ENCODE measurements at places on chromosomes 3 and 15.

- no peak for DNase-seq
These were observed 341.1 kb upstream of the NR2F2 start for GRCh38 chr15:95989392-95989791.

- DNase-seq = no peak
These were observed 66.3 kb upstream of the SLCO3A1 start for GRCh38 chr15:91787198-91787597.

GRCh38 chr3:5198986-5199731 lies 11.7 kb downstream of the EDEM1 start:
- DNase-seq = no peak

DNA sequence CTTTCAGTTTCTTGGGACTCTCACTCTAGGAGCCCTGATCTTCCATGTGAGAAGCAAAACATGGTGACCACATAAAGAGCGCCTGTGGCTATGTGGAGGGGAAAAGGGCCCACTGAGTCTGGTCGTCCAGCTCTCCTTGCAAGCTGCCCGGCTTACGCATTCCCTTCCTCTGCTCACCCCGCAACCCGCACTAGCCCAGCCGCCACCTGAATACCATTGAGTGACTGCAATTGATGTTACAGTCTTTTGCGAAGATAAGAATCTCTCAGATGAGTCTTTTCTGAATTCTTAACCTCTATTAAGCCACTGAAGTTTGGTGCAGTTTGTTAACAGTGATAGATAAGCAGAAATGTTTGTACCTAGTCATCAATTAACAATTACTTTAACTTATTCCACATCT lies 589.0 kb upstream of the DPPA4 start:
- DNase-seq = no peak

DNA sequence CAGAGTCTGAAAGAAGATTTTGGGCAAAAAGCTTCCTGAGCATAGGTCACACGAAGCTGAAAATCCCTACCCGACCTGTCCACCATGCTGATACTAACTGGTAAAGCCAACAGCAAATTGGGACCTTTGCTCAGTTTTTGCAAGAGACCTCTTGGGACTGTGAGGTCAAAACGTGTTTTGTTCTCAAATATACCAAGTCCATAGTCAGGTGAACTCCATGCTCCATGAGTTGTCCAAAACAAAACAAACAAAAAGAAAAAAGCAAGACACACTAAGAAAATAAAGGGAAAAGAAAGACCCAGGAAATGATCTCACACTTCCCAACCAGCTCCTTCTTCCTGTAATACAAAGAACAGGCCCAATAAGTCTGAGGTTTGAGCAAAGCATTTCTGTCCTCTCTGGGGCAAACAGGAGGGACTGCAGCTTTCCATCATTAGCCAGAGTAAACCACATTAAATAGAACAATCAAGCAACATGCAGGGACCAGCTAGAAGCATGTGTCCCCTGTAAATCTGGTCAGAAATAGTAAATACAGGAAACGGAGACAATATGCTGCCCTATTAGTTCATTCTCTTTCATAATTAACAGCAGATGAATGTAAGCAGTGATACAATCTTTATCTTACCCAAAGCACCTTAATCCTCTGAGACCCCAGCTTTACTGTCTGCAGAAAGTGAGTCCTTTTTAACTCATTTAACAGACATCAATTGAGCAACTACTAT lies 125.0 kb upstream of the LIPC start:
- DNase-seq = no peak

GRCh38 chr15:99051308-99051707 lies 43.7 kb upstream of the PGPEP1L start:
- no peak for DNase-seq
